ENCODE measurements at places on chromosomes 5 and 9. TPM values are rescaled to one million over a fixed set of nuclear protein-coding genes. Genes with fewer than 3 reads are reported as not detected.

GRCh38 chr9:114722937-114723620 is 41.1 kb upstream of the TEX48 start:
- H3K36me3 ChIP-seq: peaks cover 38% of the 10 kb centered on the region
- DNase-seq: no peak
- peaks cover 55% of the 10 kb centered on the region for H3K4me1 ChIP-seq

GRCh38 chr9:134895908-134896833 is 15.6 kb downstream of the FCN2 start:
- H3K4me1 ChIP-seq: no peaks in the 10 kb centered on the region
- H3K27ac ChIP-seq: no peak overlapping the region
- H3K36me3 ChIP-seq: no peaks in the 10 kb centered on the region
- DNase-seq: no peak
- peaks cover 1% of the 10 kb centered on the region for H3K27me3 ChIP-seq

- no peaks in the 10 kb centered on the region for H3K36me3 ChIP-seq
- no peak overlapping the region for H3K27ac ChIP-seq
- H3K4me1 ChIP-seq: no peaks in the 10 kb centered on the region
- peaks cover 15% of the 10 kb centered on the region for H3K27me3 ChIP-seq
- no peak overlapping the region for H3K4me3 ChIP-seq
- no peak for DNase-seq
Measured at GRCh38 chr5:61600945-61601511, 269.0 kb downstream of the ZSWIM6 start.

- no peaks in the 10 kb centered on the region for H3K27me3 ChIP-seq
- H3K27ac ChIP-seq: no peak overlapping the region
- no peaks in the 10 kb centered on the region for H3K36me3 ChIP-seq
- H3K4me1 ChIP-seq: no peaks in the 10 kb centered on the region
- H3K4me3 ChIP-seq: no peak overlapping the region
Measured at GRCh38 chr9:8384091-8384490, 584.5 kb upstream of the DMAC1 start.

GRCh38 chr9:84300271-84300670 is 40.3 kb downstream of the SLC28A3 start:
- no peak overlapping the region for H3K4me3 ChIP-seq
- no peak for DNase-seq
- H3K36me3 ChIP-seq: no peaks in the 10 kb centered on the region
- H3K4me1 ChIP-seq: peaks cover 25% of the 10 kb centered on the region

GRCh38 chr9:126844085-126844484 is 16.4 kb upstream of the ZBTB34 start:
- H3K4me3 ChIP-seq: no peak overlapping the region
- H3K4me1 ChIP-seq: peaks cover 6% of the 10 kb centered on the region
- H3K27me3 ChIP-seq: peaks cover under 1% of the 10 kb centered on the region
- no peak for DNase-seq

THBS4 gene
- 3.6 TPM for total RNA-seq

ZCCHC10 gene
- total RNA-seq: 28.0 TPM

- no peak overlapping the region for H3K4me3 ChIP-seq
- H3K27ac ChIP-seq: peak overlapping the region; percentile 21
- peaks cover 49% of the 10 kb centered on the region for H3K36me3 ChIP-seq
- H3K27me3 ChIP-seq: no peaks in the 10 kb centered on the region
- DNase-seq: no peak
Measured at GRCh38 chr5:133990396-133990795, 14.4 kb downstream of the VDAC1 start.

GRCh38 chr5:125261505-125262250 is 515.2 kb upstream of the ZNF608 start:
- H3K4me3 ChIP-seq: no peak overlapping the region
- no peaks in the 10 kb centered on the region for H3K27me3 ChIP-seq

DNA sequence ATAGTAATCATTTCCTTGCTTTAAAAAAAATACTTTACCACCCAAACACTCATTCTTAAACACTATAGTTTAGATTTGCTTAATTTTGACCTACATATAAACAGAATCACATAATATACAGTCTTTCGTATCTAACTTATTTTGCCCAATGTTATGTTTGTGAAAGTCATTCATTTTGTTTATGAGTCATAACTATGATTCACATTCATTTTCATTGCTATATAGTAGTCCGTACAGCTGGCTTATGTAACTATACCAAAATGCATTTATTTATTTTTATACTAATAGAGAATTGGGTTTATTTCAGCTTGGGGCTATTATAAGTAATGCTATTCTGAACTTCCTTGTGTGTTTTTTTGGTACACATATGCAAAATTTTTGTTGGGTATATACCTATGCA is 33.9 kb upstream of the FOXI1 start:
- DNase-seq: no peak
- H3K4me1 ChIP-seq: no peaks in the 10 kb centered on the region
- H3K36me3 ChIP-seq: peaks cover 74% of the 10 kb centered on the region
- no peaks in the 10 kb centered on the region for H3K27me3 ChIP-seq
- H3K27ac ChIP-seq: no peak overlapping the region

DNA sequence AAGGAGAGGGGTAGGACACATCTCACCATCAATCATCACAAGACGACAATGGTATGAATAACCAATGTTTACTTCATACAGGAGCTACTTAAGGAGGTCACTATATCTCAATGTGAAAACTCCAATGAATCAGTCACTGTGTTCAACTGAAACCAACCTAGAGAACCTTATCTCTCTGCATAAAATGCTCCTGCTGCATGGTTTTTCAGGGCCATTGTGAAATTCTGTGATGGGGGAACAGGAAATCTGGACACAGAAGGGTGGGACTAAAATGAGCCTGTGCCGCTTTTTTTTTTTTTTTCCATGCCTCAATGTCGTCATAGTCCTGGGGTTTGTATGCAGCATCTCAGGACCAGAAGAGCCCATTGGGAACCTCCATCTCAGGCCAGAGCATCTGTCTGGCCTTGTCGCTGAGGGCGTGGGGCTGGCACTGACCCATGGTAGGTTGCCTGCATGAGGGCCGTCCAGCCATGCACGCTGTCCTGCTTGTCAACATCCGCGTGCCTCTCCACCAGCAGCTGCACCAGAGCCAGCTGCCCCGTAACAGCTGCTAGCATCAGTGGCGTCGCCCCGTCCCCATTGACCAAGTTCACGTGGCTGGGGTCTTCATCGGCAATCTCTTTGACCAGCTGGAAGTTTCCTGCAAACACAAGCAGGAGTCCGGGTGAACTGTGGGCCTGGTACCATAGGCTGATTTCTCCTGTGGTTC is 12.7 kb downstream of the ANKS6 start:
- no peak overlapping the region for H3K4me3 ChIP-seq
- no peaks in the 10 kb centered on the region for H3K27me3 ChIP-seq
- H3K27ac ChIP-seq: no peak overlapping the region
- DNase-seq: no peak
- H3K4me1 ChIP-seq: no peaks in the 10 kb centered on the region

DNA sequence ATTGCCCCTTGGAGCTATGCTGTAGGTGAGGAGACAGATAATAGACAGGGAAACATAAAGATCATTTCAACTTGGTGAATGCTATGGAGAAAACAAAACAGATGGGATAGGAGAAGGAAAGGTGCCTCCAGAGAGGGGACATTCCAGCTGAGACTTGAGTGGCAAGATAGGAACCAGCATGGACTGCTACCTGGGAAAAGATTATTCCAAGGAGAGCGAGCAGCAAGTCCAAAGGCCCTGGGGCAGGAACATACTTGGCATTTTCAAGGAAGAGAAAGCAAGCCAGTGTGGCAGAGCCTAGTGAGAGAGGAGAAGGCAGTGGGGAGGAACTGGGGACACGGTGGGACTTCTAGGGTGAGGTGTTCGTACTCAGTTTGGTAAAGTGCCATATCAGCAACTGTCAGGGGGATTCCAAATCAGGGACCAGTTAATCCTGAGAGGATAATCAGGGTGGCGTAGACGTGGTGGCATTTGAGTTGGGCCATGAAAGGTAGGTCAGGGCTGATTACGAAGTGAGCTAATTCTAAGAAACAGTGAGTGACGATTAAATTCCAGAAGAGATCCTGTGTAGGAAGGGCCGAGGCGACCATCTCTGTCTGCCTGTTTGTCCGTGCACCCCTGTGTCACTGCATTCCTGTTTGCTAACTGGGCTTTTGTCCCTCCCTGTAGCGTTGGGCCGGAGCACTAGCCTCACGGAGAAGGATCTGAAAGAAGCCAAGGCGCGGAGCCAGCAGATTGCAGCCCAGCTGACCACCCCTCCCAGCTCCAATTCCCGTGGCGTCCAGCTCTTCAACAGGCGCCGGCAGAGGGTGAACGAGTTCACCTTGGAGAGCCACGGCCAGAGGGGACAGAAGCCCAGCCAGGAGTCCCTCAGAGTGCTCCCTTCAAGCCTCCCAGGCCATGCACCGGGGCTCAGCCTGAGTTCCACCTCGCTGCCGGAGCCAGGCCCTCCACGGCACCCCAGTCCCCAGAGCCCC is 7.1 kb downstream of the SYNPO start:
- no peaks in the 10 kb centered on the region for H3K4me1 ChIP-seq
- no peak overlapping the region for H3K4me3 ChIP-seq
- H3K27me3 ChIP-seq: peaks cover 6% of the 10 kb centered on the region
- no peak for DNase-seq

GRCh38 chr5:93791518-93791972 is 50.1 kb upstream of the POU5F2 start:
- no peak overlapping the region for H3K27ac ChIP-seq
- no peak overlapping the region for H3K4me3 ChIP-seq
- H3K27me3 ChIP-seq: no peaks in the 10 kb centered on the region

NAIP gene
- 12.3 TPM for total RNA-seq

DNA sequence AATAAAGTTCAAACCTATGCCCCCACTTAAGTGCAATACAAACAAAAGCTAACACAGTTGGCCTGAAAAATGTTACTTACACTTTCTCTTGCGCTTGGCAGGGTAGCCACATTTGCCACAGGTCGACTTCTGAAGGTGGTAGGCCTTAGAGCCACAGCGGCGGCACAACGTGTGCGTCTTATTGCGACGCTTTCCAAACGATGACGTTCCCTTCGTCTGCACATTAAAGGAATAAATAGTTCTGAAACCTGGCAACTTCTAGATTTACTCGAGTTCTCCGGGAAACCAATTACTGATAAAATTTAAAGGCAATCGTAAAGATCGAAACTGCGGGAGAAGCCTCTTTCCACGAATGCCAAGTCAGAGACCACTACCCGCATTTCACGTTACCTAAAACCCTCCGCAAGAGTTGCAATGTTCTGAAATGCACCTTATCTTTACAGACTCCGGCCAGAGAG is 602 bp downstream of the RPL37 start:
- H3K27me3 ChIP-seq: no peaks in the 10 kb centered on the region
- H3K27ac ChIP-seq: peak overlapping the region; percentile 98
- peak overlapping the region; percentile 99 for H3K4me3 ChIP-seq
- H3K36me3 ChIP-seq: peaks cover 60% of the 10 kb centered on the region

GRCh38 chr9:114190563-114190905 is 35.2 kb downstream of the COL27A1 start:
- no peaks in the 10 kb centered on the region for H3K4me1 ChIP-seq
- no peak for DNase-seq
- H3K27ac ChIP-seq: no peak overlapping the region

- H3K36me3 ChIP-seq: peaks cover 3% of the 10 kb centered on the region
- no peaks in the 10 kb centered on the region for H3K4me1 ChIP-seq
- no peak overlapping the region for H3K4me3 ChIP-seq
- H3K27ac ChIP-seq: no peak overlapping the region
- no peak for DNase-seq
- no peaks in the 10 kb centered on the region for H3K27me3 ChIP-seq
Measured at GRCh38 chr5:110072651-110073050, 382.9 kb downstream of the MAN2A1 start.

DNA sequence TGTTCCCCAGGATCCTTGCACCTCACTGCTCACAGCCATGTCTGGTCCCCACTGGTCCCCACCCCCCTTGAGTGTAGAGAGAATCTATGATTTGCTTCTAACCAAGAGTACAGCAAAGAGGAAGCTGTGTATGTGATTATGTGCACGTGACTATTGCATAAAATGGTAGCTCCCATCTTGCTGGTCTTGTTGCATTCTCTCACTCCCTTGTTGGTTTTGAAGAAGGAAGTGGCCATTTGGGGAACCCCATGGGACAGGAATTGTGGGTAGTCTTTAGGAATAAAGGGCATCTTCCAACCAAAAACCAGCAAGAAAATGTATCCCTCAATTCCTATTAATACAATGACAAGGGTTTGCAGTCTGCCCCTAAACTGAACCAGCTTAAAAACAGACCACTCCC is 5.2 kb upstream of the FCN2 start:
- H3K36me3 ChIP-seq: no peaks in the 10 kb centered on the region
- no peaks in the 10 kb centered on the region for H3K4me1 ChIP-seq
- peaks cover 8% of the 10 kb centered on the region for H3K27me3 ChIP-seq
- H3K4me3 ChIP-seq: no peak overlapping the region
- no peak overlapping the region for H3K27ac ChIP-seq

WNK2 gene
- not detected for total RNA-seq

UCK1 gene
- total RNA-seq: 24.6 TPM

DNA sequence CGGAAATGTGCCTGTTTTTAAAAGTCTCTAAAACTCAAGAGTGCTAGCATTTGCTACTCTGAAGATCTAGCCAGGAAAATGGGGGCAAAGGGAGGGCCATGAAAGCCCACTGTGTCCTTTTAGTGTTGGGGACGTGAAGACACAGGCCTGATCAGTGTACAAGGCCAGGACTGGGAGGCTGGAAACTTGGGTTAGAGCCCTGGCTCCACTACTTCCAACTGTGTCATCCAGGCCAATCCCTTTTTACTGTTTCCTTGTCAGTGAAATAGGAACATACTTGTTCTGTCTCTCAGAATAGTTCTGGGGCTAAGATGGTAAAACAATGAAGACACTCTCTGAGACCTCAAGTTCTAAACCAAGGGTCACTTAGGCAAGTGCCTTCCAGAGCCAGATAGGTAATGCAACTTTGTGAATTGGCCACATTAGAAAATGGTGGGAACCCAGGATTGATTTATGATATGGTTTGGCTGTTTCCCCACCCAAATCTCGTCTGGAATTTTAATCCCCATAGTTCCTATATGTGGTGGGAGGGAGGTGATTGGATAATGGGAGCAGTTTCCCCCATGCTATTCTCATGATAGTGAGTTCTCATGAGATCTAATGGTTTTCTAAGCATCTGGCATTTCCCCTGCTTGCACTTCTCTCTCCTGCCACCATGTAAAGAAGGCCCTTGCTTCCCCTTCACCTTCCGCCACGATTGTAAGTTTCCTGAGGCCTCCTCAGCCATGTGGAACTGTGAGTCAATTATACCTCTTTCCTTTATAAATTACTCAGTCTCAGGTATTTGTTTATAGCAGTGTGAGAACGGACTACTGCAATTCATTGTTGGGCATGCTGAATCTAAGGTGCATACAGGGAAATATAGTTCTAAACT is 30.4 kb upstream of the B4GALT1 start:
- H3K27me3 ChIP-seq: peaks cover 2% of the 10 kb centered on the region
- H3K27ac ChIP-seq: no peak overlapping the region
- H3K36me3 ChIP-seq: no peaks in the 10 kb centered on the region
- DNase-seq: no peak
- H3K4me1 ChIP-seq: peaks cover 14% of the 10 kb centered on the region

MEIKIN gene
- 2.2 TPM for total RNA-seq

DNA sequence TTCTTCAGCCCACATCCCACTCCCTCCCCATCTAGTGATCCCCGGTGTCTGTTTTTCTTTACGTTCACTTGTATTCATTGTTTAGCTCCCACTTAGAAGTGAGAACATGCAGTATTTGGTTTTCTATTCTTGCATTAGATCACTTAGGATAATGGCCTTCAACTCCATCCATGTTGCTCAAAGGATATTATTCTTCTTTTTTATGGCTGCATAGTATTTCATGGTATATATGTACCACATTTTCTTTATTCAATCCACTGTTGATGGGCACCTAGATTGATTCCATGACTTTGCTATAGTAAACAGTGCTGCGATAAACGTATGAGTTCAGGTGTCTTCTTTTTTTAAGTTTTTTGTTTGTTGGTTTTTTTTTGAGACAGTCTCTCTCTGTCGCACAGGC is 29.1 kb upstream of the CCNB1 start:
- DNase-seq: no peak
- no peak overlapping the region for H3K27ac ChIP-seq
- H3K36me3 ChIP-seq: peaks cover 13% of the 10 kb centered on the region

CNTNAP3B gene
- total RNA-seq: not detected

All from activated CD4-positive, alpha-beta memory T cell treated with anti-CD3 and anti-CD28 coated beads, Interleukin-2, amount 10 ng/mL, durations not matched to agents 7 days and 5 days (primary cell).